ENCODE measurements at places on chromosomes 4 and X.

GRCh38 chrX:22660756-22661155 lies 339.0 kb upstream of the DDX53 start:
- no peak for DNase-seq

DNA sequence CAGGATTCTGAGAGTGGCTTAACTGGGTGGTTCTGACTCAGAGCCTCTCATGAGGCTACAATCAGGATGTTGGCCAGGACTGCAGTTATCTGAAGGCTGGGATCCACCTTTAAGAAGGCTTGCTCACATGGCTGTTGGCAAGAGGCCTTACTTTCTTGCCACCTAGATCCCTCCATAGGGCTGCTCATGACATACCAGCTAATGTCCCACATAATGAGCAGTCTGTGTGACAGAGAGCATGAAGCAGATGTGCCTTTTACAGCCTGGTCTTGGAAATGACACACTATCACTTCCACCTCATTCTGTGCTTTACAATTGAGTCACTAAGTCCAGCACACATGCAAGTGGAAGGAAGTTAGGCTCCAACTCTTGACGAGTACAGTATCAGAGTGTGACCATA lies 4.3 kb upstream of the RBM3 start:
- no peak for DNase-seq

DNA sequence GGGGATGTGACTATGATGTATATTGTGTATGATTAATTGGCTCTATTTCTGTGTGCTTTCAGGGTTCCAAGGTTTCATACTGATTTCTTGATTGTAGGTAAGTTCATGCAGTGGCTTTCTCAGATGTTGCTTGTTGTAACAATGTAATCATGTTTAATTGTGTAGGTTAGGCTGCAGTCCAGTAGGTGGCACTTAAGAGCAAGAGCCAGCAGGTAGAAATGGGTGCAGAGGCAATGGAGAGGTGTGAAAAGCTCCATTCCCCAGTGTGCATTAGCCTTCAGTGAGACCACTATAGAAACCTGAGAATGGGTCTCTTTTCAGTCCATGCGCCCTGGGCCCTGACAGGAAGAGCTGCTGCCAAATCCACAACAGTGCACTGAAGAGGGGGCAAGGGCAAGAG lies 28.2 kb downstream of the DCAF12L2 start:
- DNase-seq = no peak

GRCh38 chr4:52657292-52657617 lies 1.8 kb downstream of the USP46 start:
- no peak for DNase-seq

DNA sequence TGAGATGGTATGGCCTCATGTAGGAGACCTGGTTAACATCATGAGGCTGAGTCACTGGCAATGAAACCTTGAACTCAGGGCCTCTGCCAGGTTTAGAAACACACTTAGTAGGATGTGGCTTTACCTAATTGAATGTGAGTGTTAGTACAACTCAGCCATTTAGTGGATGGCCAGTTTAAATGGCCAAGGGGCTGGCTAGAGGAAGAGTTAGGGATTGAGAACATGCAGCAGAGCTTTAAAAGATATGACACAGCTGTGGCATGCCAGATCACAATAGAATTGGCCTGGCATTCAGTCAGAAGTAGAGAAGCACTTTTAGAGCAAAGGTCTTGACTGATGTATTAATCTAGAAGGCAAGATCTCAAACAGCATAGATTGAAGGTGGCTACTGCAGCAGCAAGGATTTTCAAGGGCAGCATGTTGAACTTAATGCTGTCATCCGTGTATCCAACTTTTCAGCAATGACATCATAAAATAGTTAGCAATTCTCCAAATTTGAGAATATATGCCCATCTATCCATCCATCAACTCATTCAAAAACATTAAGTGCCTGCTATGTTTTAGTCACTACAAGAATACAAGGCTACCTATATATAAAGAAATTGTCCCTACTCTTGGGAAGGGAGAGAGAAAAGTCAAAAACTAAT lies 170.4 kb downstream of the FRAS1 start:
- DNase-seq = no peak

- DNase-seq = peak; percentile 83
Measured at GRCh38 chr4:40238700-40239548, 42.1 kb downstream of the RHOH start.

- DNase-seq = no peak
Measured at GRCh38 chr4:5629542-5629941, 78.8 kb downstream of the EVC2 start.

GRCh38 chrX:110241816-110242215 lies 76.1 kb downstream of the AMMECR1 start:
- no peak for DNase-seq

- DNase-seq = no peak
Measured at GRCh38 chr4:80956421-80956820, 74.1 kb upstream of the BMP3 start.

GRCh38 chrX:120463241-120463640 lies 5.9 kb downstream of the LAMP2 start:
- DNase-seq = no peak
